ENCODE measurements at places on chromosomes 5 and 9.
A peak's percentile ranks its signal among the peaks of the same experiment; 100 is the strongest.

GRCh38 chr9:72453797-72454196, 67.6 kb upstream of the TMC1 start:
- no peak for DNase-seq

- no peak for DNase-seq
These were observed 95.7 kb downstream of the ARL15 start for GRCh38 chr5:54214722-54215121.

DNA sequence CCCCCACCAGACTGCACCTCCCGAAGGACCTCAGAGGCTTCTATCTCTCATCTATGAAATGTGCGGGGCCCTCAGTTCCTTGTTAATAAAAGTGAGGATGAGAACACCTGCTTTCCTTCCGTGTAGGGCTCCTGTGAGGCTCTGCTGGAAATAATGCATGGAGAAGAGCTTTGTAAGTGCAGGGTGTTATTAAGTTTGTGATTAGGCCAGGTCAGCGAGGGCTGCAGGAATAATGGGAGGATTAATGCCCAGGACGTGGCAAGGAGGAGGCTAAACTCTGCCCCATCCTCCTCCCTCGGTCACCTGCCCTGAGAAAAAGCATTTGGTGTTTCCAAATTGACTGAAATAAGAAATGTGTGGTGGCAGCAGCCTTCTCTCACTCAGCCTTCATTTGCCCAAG, 83.5 kb upstream of the HSPA9 start:
- DNase-seq, result no peak

GRCh38 chr9:92965061-92965758, 17.9 kb downstream of the FGD3 start:
- DNase-seq, result no peak

DNA sequence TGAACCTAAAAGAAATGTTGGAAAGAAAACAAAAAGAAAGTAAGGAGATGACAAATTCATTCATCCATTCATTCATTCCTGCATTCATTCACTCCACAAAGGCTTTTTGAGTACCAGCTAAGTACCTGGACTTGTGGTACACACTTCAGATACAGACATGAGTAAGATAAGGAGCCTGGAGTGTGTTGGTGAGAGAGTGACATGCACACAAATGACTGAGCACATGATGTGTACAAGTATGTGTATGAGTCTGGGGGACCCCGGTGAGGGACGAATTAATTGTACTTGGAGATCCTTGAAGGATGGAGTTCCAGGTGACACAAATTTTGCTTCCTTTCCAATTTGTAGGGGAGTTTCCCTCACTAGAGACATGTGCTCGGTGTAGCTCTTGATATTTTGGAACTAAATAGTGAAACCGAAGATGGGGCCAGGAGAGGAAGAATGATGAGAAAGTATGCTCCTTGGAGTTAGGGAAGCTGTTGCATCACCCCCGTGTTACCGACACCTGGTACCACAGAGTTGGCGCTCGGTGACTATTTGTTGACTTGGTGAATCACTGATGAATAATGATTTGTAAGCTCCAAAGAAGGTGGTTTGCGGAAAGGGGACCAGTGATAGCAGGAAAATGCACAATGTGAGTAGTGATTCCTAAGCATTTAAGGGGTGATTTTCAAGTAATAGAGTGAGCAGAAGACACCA, 509.8 kb downstream of the CCDC171 start:
- DNase-seq, result peak; percentile 89

GRCh38 chr5:83031381-83031780, 45.8 kb downstream of the TMEM167A start:
- DNase-seq, result no peak

DNA sequence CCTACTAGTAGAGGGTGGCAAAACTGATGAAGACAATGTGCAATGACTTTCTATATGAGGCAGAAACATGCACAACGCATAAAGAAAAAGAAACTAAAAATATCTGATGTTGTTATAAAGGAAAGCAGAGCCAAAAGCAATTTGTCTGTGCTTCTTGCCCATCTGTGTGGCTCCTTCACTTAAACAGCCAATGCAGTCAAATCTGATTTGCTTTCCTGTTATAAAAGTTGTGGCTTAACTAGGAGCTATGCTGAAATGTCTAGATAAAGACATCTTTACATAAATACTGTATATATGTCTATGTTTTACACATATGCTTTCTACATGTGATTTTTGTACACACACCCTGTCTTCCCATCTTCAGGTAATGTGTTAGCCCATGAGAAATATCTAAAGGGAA, 508.2 kb downstream of the CETN3 start:
- DNase-seq, result no peak

- DNase-seq, result no peak
These were observed 108.4 kb downstream of the PSD2 start for GRCh38 chr5:139903795-139904565.

DNA sequence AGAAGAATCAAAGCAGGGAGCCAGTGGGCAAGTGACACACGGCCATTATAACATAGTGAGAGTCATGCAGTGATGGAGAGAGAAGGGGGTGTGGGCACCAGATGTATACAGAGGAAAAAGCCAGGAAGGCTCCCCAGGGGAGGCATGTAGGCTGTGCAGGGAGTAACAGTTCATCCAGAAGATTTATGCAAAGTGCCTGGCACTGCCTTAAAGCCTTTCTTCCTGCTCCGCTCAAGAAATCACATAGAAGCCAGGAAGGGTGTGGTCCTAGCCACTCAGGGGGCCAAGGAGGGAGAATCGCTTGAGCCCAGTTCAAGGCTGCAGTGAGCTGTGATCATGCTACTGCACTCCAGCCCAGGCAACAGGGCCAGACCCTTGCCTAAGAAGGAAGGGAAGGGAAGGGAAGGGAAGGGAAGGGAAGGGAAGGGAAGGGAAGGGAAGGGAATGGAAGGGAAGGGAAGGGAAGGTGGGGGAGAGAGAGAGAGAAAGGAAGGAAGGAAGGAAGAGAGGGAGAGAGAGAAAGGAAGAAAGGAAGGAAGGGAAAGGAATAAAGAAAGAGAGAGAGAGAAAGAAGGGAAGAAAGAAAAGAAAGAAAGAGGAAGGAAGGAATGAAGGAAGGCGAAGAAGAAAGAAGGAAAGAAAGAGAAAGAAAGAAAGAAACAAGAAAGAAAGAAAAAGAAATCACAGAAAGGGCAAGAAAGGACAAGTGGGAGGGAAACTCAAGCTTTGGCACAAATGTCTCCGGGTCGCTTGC, 89.8 kb downstream of the LHX2 start:
- no peak for DNase-seq

- DNase-seq, result no peak
These were observed 46.7 kb upstream of the UBQLN1 start for GRCh38 chr9:83754383-83754977.

DNA sequence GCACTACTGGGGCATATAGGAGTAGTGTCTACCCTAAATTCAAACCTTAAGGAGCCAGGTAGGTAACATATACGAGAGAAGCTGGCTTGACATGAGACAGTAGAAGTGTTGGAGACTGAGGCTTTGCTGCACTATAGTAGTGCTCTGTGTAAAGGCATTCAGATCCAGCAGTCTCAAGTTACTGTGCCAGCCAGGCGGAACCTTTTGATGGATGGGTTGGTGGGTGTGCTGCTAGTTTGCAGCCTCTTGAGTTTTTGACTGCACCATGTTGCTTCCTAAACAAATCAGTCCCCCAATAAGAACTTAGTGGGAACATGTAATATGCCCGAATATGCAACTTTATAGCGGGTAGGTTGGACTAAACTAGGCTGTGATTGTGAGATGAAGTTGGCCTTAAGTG, 1.5 kb downstream of the CLTA start:
- no peak for DNase-seq

- no peak for DNase-seq
These were observed 158.3 kb downstream of the NR2F1-AS1 start for GRCh38 chr5:93422652-93423280.

GRCh38 chr5:176646049-176646706, 1.1 kb upstream of the TSPAN17 start:
- no peak for DNase-seq

DNA sequence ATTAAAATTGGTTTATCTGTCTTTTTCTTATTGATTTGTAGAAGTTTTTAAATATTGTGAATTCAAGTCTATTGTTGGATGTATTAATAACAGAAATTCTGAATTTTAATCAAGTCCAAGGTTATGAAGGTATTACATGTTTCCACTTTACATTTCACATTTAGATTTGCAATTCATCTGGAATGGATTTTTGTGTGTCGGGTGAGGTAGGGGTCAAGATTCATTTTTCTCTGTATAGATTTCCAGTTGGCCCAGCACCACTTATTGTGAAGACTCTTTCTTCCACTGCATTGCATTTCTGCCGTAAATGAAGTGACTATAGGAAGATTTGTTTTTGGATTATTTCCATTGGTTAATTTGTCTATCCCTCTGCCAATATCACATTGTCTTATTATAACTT, 35.5 kb upstream of the DMRT2 start:
- no peak for DNase-seq

DNA sequence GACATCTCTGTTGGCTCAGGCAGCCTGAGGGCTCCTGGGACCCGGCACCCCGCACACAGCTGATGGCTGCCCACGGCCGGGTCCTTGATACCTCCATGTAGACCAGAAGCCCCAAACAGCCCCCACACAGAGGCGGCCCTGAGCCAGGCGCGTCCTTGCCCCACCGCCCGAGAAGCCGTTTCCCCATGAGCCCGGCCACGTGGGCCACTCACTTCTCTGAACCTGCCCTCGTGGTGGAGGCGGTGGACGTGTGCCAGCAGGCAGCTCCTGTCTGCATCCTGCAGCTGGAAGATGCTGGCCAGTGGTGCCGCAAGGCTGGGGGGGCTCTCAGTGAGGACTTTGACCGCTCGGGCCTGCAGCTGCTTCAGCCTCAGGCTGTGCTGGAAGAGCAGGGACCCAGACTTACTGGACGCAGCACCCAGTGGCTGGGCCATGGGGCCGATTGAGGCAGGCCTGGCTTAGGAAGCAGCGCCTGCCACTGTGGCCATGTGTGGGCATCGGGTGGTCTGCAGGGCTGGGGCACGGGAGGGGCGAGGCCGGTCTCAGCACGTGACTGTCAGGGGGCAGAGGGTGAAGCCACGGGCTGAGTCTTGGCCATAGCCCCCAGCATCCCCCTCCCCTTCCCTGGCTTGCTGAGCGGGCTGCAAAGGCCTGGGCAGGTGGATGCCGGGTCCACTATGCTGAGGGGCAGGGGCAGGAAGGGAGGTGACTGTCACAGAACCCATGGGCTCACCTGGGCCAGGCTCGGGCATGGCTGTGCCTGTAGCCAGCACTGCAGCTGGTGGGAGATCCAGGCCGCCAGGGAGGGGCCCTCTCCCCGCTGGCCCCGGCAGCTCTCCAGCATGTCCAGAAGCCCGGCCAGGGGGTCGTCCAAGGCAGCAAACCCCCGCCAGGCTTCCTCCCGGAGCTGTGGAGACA, 50.0 kb downstream of the EXD3 start:
- DNase-seq, result no peak

GRCh38 chr5:40374853-40375252, 304.9 kb upstream of the PTGER4 start:
- DNase-seq, result no peak

DNA sequence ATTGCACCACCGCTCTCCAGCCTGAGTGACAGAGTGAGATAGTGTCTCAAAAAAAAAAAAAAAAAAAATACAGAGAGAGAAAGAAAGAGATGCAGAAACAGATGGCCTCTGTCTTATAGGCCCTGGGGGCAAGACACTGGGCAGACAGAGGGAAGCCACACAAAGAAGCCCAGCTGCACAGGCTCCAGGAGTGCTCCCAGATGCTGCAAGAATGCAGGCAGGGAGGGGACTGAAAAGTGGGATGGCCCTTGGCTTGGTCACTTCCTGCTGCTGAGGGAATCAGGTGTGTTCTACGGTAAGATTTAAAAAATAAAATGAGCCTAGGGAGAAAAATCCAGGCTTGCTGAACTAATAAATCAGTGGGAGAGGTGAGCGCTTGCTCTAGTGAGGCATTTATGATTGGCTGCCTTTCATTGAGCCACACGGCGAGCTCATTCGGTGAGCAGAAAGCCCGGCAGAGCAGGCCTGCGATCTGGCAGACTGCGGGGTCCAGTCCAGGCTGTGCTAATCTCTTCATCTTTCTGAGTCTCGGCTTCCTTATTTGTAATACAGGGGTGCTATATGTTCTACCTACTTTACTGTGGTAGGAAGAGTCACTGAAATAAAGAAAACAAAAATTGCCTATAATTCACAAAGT, 80.6 kb downstream of the RAD23B start:
- DNase-seq, result no peak

- DNase-seq, result peak; percentile 76
These were observed 129.4 kb downstream of the EDIL3 start for GRCh38 chr5:84255315-84255714.

DNA sequence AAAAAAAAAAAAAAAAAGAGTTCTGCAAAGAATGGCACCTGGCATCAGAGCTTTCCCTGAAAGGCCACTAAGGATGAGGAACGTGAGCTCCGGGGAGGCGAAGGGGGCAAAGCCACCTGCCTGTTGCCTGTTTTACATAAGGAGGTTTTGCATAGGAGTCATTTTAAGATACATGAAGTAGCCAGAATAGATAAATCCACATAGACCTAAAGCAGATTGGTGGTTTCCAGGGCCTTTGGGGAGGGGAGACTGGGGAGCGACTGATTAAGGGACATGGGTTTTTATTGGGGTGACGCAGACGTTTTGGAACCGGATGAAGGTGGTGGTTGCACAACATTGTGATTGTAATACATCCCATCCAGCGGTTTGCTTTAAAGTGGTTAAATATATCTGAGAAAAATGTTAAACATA, 7.1 kb downstream of the NEK6 start:
- no peak for DNase-seq

- DNase-seq, result no peak
These were observed 34.2 kb upstream of the IL7R start for GRCh38 chr5:35822511-35822910.

- DNase-seq, result no peak
These were observed 280.6 kb downstream of the EBF1 start for GRCh38 chr5:158819095-158819494.

DNA sequence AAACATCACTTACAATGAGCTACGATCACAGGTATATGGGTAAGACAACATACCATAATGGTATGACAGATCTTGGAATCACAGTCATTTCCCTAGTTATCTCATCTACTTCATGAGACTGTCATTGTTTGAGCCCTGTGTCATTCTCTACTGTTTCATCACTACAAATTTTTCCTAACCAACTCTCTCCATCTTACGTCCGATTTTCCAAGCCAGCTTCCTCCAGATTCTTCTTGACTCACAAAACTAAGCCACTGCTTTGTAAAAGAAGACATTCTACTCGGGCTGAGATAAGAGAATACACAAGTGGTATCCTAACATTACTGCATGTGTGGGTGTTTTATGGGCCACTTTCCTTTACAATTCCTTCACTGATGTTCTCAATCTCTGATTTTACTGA, 49.6 kb downstream of the SERINC5 start:
- DNase-seq, result no peak

GRCh38 chr5:39119404-39120051, 45.3 kb upstream of the RICTOR start:
- peak; percentile 10 for DNase-seq

GRCh38 chr9:76882686-76883085, 23.2 kb downstream of the PRUNE2 start:
- DNase-seq, result no peak

GRCh38 chr5:32852535-32852934, 141.4 kb downstream of the NPR3 start:
- peak; percentile 95 for DNase-seq

DNA sequence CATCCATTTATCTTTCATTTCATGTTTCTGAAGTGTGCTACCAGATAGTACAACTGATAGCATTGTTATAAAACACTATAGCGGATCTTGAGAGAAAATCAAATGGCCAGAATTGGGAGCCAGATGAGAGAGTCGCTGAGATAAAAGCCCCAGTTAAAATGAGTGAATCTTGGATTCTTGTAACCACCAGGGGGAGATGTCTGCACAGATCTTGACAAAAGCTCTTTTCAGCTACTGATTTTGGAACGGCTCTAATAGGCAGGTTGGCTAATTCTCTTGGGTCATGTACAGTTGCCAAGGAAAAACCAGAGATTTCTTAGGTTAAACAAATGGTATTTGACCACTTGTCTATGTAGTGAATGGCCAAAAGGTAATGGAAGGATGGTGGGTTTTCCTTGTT, 21.7 kb downstream of the F2RL2 start:
- peak; percentile 80 for DNase-seq
